ENCODE measurements at places on chromosomes 5 and 9. TPM values are rescaled to one million over a fixed set of nuclear protein-coding genes. Genes with fewer than 3 reads are reported as not detected.
A peak's percentile ranks its signal among the peaks of the same experiment; 100 is the strongest.

DNA sequence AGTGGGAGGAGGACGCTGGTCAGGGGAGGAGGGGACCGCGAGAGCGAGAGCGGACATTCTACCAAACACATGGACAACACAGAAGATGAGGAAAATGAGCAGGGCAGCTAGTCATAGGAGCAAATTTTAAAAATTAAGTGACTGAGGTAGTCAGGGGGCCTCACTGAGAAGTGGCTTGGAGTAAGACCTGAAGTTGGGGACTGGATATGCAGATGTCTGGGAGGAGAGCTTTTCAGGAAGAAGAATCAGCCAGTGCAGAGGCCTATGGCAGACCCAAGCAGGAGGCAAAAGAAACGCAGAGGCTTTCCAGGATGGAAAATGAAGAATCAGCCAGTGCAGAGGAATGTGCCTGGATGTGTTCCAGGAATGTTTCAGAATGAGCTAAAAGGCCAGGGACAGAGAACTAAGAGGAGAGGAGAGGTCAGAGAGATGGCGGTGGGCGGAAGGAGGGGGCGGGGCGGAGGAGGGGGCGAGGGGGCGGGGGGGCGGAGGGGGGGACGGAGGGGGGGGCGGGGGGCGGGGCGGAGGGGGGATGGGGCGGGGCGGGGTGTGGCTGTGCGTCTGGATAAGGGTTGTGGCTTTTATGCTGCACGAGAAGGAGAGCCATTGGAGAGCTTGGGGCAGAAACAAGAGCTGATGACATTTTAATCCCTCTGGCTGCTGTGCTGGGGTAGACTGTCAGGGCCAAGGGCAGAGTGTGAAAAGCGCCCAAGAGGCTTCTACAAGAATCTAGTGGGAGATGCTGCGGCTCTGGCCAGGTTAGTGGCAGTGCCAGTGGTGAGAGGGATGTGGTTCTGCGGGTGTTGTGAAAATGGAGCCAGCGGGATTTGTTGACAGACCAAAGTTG is 129.6 kb downstream of the KCNIP1 start:
- DNase-seq: peak; percentile 66

- peak; percentile 80 for DNase-seq
These were observed 126.7 kb downstream of the SNX18 start for GRCh38 chr5:54644226-54644625.

DNA sequence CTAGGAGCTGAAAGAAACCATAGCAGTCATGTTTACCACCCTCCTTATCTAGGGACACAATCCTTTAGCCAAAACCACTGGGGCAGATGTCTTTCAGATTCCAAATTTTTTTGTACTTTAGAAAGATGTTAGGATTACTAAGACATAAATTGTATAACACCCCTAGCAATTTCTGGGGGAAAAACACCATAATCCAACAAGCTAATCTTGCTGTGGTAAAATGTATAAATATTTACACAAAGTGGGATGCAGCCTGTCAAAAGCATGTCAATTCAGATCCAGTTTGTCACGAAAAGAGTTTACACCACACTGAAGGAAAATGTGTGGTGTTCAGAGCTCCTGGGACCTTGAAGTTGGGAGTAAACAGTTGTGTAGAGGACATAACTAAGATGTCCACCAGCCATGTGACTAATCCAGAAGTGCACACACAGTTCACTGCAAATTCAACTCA is 274.3 kb downstream of the ADAMTSL1 start:
- no peak for DNase-seq

Gene AHRR
- total RNA-seq: 60.2 TPM

Gene GABRA1
- not detected for total RNA-seq

Gene BTNL8
- total RNA-seq: not detected

Gene SCGB3A1
- not detected for total RNA-seq

GRCh38 chr9:16450578-16450977 is 419.9 kb downstream of the BNC2 start:
- DNase-seq: no peak

DNA sequence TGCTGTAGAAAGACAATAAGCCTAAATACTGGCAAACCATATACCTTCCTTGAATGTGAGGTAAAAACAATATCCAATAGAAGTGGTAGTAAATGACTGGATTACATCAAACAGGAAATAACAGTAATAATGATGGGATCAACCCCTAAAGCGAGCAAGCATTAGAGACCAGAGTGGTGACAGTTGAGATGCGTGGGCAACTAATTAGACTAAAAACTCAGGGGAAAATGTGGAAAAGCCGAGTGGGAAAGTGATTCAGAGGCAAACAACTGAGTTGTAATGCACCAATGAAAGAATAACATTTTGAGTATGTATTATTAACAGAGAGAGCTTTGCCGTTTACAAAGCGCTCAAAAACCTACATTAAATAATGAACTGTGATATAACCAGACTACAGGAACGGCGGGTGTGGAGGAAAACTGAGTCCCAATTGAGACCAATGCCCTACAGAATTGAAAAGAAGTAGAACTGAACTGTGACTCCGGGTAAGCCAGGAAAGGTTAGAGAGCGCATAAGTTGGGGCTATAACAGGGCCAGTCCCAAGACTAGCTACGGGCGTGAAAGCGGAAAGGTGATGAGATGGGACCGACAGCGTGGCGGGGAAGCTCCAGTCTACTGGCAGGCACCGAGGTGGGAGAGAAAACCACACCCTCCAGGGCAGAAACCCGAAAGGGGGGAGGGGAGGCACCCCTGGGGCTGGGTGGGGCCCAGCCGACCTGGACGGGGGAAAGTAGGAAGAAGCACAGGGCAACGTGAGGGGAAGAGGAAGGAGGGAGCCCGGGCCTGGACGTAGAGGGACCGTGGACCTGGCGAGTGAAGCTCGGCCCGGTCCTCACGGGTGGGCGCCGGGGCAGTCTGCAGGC is 592 bp downstream of the UBAP2 start:
- DNase-seq: peak; percentile 1

Gene JAKMIP2
- total RNA-seq: not detected

DNA sequence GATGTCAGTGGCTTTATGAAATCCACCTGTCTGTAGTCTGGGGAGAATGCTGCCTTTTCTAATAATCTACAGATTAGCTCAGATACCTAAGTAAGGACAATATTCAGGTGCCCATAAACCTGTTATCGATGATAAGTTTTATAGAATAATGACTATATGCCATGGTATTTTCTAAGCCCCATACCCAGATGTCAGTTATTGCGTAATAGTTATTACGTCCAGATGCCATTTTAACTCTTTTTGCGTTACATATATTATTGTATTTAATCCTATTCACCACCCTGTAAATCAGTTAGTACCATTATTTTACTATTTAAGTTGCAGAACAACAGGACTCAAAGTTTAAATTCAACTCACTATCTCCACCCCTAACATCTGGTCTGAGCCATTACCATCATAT is 1343.9 kb upstream of the ACO1 start:
- DNase-seq: no peak

Gene PRDM9
- total RNA-seq: not detected

DNA sequence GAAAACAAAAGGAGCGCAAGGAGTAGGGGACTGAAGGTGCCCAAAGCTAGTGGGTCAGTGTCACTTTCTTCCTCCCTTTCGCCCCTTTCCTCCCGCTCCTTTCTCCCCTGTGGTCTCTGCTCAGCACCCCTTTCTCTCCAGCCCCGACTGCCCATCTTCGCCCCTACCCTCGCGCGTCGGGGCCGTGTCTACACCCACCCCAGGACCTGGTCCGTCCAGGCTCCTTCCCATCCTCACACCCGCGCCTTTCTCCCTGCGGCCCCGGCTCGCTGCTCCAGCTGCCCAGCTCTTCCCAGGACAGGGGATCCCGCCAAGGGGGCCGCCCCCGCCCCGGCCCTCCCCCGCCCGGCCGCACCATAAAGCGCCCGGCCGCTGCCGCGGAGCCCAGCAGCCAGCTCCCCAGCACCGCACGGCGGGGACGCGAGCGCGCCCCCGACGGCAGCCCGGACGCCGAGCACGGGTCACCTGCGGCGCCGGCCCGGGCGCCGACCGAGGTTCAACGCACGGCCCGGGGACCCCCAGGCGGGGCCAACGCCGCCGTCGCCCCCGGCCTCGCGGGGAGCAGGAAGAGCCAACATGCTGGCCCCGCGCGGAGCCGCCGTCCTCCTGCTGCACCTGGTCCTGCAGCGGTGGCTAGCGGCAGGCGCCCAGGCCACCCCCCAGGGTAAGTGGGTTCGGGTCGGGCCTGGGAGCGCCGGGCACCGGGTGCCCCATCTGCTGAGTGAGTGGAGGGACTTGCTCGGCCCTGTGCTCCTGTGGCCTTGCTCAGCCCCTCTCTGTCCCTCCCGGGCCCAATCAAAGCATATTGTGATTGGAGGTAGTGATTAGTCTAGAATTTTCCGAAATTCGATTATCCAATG is at the start of gene THBS4:
Gene THBS4, plus strand, starts transcription at position 387 of the 860 bp plus-strand sequence. Its CDS starts 190 bp downstream, at position 577.
- no peak for DNase-seq

GRCh38 chr9:124496463-124496862 is 10.7 kb downstream of the NR5A1 start:
- DNase-seq: no peak

GRCh38 chr9:33676746-33677505 is 118.4 kb upstream of the PRSS3 start:
- no peak for DNase-seq

GRCh38 chr9:36204906-36205547 is 14.3 kb downstream of the CLTA start:
- no peak for DNase-seq

Gene FAM78A
- 0.33 TPM for total RNA-seq

DNA sequence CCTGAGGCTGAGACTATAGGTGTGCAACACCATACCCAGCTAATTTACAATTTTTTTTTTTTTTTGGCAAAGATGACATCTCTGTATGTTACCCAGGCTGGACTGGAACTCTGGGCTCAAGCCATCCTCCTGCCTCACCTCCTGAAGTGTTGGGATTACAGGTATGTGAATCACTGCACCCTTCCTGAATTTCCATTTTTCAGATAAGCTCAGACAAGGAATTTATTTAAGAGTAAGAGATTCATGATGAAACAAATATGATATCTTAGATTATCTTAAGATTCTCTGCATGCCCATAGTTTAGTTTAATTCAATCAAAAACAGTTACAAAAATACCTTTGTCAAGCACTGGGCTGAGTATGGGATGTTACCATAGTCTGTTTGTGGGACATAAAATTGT is 128.4 kb upstream of the BASP1 start:
- DNase-seq: no peak

GRCh38 chr5:168801567-168801966 is 222.4 kb upstream of the PANK3 start:
- no peak for DNase-seq

Gene AQP3
- total RNA-seq: 0.43 TPM

Gene SVEP1
- 7.5 TPM for total RNA-seq

Gene DRD1
- not detected for total RNA-seq

- DNase-seq: peak; percentile 12
These were observed 110.1 kb downstream of the HACD4 start for GRCh38 chr9:20921362-20921761.

DNA sequence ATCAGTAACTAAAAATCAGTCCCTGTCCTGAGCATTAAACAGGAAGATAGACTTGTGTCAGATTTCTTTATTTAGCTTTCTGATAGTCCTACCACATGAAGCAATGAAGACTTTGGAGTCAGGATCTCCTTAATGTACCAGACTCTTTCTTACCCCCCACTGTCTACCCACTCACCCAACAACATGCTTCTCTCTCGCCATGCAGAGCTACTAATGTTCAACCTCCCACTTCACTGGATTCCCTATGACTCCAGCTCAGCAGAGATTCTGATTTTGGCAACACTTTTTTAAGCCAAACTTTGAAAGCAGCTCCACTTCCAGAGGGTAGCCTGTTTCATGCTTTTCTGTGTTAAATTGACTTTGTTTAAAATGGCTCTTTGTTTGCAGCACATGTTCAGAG is 50.8 kb downstream of the GPR21 start:
- DNase-seq: no peak

Gene CD274
- total RNA-seq: 10.3 TPM

DNA sequence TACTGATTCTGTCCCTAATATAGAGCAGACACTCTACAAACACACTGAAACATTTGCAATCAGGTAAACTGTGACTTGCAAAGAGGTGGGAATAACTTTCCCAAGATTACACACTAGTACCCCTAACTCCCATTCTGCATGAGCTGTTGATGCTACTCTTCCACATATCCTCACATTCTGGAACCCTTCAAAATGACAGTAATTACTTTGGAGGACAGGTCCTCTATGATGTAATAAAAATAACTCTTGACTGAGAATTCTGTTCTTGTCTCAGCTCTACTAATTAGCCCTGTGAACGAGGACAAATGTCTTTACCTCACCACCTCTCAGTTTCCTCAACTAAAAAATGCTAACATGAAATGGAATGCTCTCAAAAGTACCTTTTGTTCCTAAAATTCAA is 49.5 kb upstream of the JMY start:
- DNase-seq: no peak

Gene SNAPC4
- 8.7 TPM for total RNA-seq

GRCh38 chr5:142428773-142429473 is 104.1 kb upstream of the SPRY4 start:
- DNase-seq: no peak

Gene PCDHGA9
- total RNA-seq: 0.89 TPM

Gene TLE1
- total RNA-seq: 8.2 TPM

DNA sequence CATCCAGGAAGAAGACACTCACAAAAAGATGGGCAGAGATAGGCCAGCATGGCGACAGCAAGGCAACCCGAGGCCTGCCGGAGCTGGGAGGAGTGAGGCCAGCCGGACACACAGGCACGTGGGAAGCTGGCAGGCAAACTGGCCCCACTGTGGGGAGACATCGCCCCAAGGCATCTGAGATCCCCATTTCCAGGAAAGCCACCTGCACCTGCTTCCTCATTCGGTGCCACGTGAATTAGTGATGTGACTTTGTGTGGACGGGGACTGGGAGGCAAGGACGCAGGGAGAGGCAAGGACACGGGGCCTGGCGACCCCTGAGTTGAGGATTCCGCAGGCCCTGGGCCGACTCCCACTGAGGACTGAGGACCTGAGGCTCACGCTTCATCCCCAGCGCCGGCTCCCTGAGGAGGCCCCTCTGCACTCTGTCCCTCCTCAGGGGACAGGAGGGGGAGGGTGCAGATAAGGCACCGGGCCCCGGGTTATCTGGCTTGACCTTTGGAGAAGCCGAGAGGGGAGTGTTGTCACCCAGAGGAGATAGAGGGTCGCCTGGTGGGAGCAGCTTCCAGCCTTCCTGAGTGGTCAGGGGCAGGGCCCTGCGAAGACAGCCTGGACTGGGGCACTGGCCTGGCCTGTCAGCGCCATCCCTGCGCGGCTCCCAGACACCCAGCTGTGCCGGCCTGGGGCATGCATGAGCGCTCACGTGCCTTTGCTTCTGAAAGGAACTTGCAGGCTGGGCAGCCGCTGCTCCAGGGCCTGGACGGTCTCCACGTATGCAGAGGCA is 39.7 kb downstream of the NDUFS6 start:
- DNase-seq: no peak

Gene FBXL7
- 17.5 TPM for total RNA-seq

Measured in HFFc6 (cell line).